ENCODE measurements at places on chromosomes 12 and 14. TPM values are rescaled to one million over a fixed set of nuclear protein-coding genes. Genes with fewer than 3 reads are reported as not detected.

Gene NKX2-1
- not detected for total RNA-seq

DNA sequence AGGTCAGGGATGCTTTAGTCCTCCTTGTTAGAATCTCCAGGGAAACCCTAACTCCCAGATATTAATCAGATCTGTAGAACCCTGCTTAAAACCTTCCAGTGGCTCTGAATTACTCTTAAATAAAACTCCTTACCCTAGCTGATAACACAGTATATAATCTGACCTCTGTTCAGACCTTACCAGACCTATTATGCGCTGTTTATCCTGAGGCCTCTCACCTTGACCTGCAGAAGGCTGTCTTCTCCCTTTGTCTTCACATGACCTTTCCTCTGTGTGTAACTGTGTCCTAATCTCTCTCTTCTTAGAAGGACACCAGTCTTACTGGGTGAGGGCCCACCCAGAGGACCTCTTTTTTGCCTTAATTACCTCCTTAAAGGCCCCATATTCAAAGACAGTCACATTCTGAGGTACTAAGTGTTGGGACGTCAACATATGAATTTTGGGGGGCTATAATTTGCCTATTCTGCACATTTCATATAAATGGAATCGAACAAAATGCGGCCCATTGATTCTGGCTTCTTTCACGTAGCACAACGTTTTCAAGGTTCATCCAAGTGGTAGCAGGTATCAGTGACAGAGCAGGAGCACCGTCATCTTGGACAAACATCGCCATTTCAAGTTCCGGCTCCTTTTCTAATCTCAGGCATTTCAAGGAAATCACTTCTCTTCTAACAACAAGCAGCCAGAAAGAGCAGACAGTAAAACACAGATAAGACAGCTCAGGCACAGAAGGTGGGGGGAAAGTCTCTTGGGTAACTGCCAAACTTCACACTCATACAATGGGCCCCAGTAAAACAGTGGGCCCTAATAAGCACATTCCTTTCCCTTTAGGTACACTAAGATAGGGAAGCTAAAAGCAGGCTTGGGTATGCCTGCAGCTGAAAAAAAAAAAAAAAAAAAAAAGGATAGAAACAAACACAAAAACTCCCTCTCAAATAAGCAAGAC, 200.2 kb upstream of the NUDT4 start:
- DNase-seq: no peak

GRCh38 chr12:50685641-50686040, 78.3 kb upstream of the ATF1 start:
- DNase-seq: no peak

- DNase-seq: no peak
Observed at GRCh38 chr12:110677206-110677911, 11.6 kb downstream of the HVCN1 start.

DNA sequence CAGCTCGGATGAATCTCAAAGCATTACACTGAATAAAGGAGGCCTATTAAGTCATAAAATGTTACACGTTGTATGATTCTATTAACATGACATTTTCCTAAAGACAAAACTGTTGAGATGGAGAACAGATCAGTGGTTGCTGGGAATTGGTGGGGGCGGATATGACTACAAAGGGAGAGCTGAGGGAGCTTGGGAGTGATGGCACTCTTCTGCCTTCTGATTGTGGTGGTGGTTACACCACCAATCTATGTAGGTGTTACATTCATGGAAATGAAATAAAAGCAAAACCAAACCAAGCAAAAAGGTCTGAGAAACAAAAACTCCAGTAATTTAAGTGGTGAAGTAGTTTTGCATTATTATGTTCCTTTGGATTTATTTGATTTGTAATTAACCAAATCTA, 16.4 kb upstream of the EVL start:
- no peak for DNase-seq

- no peak for DNase-seq
Observed at GRCh38 chr12:116366824-116367223, 89.3 kb upstream of the MED13L start.

GRCh38 chr14:21160061-21160610, 4.3 kb upstream of the OR5AU1 start:
- DNase-seq: no peak

GRCh38 chr14:68111097-68111852, 291.7 kb downstream of the RAD51B start:
- DNase-seq: no peak

Gene COL2A1
- 1.7 TPM for total RNA-seq

DNA sequence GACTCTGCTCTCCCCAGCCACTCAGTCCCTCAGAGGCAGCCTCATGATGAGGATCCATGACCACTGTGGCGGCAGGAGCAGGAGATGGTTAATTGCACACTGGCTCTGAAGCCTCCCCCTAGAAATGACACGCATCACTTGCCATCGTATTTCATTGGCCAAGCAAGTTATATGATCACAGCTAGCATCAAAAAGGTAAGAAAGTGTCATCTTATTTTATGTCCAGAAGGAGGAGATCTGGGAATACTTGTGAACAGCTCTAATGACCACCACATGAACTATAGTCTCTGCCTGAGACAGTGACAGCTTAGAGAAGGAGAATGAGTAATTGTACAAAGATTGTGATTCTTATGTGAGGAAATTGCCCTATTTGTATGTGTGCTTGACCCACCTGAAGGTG, 363.4 kb downstream of the NUAK1 start:
- peak; percentile 10 for DNase-seq

DNA sequence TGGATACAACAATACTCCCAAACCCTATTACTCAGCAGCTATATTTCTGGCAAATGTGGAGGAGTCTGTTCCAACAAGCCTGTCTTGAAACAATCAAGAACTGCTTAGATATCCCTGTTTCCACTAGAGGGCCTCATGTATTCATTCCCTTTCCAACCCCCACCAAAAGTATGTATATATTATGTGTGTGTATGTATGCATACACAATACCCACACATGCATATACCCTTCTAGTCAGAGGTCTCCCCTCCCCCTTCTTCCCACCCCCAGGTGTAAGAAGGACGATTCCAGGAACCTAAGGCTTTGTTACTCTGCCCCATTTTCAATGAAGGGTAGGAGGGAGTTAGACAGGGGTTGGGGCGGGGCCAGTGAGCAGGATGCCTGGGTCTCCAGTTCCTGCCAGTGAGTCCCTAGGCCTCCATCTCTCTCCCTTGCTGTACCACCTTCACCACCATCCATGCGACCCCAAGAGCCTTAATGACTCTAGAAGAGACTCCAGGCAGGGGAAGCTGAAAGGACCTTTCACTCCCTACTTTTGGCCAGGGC, at the start of gene DGKA:
Gene DGKA (plus strand): TSS at position 392 of the 546 bp plus-strand sequence. CDS start 5,342 bp downstream, outside the sequence.
- DNase-seq: no peak

Gene CCDC177
- under 0.01 TPM for total RNA-seq

Gene NEUROD4
- not detected for total RNA-seq

GRCh38 chr12:88544991-88545980, 35.0 kb downstream of the KITLG start:
- no peak for DNase-seq

DNA sequence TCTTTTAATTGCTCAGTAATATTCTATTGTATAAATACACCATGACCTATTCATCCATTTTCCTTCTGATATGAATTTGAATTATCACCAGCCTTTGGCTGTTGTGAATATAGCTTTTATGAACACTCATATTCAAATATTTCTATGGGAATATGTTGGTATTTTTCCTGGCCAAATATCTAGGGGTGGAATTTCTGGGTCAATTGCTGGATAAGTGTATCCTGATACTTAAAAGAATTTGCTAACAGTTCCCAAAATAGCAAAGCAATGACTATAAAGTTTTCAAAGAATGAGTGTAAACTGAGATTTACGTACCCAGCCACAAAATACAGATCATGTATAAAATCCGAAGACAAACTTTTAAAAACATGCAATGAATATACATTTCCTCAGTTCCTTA, 148.7 kb upstream of the CLEC14A start:
- no peak for DNase-seq

DNA sequence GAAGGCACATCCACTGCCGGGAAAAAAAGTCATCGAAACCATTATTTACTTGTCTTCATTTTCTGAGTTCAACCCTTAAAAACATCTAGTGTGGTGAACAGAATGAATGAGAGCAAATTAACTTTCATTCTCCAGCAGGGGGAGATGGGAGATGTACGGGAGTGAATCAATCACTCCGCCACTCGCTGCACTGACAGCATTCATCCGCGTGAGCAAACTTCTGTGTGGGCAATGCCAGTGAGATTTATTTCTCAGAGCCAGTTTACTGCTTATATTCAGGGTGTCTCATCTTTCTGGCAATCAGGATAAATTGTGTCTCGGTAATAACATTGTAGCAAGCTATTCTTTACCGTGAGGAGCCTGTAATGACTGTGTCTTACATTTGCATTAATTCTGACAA, 463.6 kb upstream of the MIS18BP1 start:
- DNase-seq: no peak

DNA sequence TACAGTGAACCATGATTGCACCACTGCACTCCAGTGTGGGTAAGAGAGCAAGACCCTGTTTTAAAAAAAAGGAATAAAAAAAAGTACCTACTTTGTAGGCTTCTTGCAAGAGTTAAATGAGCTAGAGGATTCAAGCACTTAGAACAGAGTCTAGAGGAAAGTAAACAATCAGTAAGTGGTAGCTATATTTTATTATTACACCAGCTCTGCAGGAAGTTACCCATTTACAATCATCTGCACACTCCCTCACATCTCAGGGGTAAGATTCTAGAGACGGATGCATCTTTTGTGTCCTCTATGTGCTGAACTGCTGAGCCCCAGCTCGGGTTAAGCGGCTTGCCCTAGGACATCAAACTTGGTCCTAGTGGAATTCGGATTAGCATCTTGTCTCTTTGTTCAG, 67.3 kb downstream of the KCNK10 start:
- DNase-seq: no peak

- DNase-seq: no peak
Observed at GRCh38 chr12:49375406-49375805, 8.1 kb downstream of the SPATS2 start.

DNA sequence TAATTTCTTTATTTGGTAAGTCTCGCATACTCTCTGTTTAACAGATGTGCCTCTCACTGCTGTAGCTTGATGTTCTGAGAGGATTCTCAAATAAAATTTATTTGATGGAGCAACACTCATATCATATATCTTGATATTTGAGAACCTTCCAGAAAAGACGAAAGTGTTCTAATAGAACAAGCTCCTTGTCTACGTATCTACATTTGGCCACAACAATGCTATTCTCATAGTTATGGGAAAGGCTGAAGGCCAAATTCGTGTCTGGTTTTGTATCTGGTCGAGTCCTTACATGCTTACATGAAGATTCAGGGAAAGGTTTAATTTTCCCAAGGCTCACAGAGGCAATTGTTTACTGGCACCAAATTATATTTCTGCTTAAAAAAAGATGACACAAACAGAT, 186.7 kb upstream of the SLC38A2 start:
- DNase-seq: no peak

DNA sequence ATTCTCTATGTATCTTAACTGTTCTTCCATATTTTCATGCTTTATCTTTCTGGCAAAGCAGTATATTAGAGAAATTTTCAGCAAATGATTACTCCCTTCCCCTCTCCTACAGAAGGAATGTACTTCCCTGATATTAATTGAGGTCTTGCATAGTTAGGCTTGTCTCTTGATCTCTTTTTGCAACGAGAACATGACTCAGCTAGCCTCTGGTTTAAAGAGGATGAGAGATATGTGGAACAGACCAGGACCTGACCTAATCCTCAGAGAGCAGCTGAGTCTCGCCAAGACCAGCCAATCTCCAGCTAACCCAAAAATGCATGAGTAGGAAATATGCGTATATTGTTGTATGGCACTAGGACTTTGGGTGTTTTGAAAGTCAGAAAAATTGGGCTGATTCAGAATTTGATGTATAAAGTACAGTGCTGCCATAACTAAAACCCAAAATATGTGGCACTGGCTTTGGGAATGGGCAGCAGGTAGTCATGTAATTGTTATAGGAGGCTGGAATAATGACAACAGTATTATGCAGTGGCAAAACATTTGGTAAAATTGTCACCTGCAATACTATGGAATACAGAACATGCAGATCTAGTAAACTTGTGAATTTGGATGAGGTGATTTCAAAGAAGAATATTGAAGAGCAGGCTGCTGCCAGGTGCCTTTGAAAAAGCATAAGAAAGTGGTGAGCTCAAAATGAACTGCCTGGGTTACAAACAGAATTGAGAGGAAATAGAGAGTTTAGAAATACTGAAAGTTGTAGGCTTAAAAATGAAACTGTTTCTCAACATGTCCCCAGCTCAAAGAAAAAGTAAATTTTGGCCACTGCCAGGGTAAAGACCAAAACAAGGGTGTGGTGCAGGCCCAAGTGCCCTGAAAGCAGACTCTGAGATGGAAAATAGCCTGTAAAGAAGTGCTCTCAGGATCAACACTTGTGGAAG, 9.3 kb upstream of the USP15 start:
- DNase-seq: no peak

- DNase-seq: no peak
Observed at GRCh38 chr12:6827437-6827911, 733 bp upstream of the P3H3 start.

Gene P2RX7
- 0.96 TPM for total RNA-seq

GRCh38 chr14:105331575-105332349, 17.2 kb downstream of the PACS2 start:
- no peak for DNase-seq

Gene CLEC4C
- not detected for total RNA-seq

- DNase-seq: no peak
Observed at GRCh38 chr12:9933958-9934357, 1.8 kb upstream of the CLEC2A start.

- no peak for DNase-seq
Observed at GRCh38 chr14:68736471-68736871, 56.4 kb downstream of the ZFP36L1 start.

Gene PLCZ1
- total RNA-seq: not detected

DNA sequence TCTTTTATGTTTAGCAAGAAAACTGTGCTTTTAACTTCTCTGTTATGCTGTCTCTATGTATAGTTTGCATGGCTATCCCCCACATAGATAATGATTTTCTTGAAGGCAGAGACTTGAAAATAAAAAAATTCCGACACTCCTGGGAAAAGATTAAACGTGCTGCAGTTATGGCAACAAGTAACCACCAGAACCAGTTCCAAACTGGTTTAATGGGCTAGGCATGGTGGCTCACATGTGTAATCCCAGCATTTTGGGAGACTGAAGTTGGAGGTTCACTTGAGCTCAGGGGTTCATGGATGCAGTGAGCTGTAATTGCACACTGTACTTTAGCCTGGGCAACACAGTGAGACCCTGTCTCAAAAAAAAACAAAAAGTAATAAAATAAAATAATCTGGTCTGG, 15.1 kb upstream of the CAPRIN2 start:
- DNase-seq: no peak

- DNase-seq: no peak
Observed at GRCh38 chr12:88801227-88802095, 221.2 kb upstream of the KITLG start.
